Activated CD4-positive, alpha-beta T cell treated with anti-CD3 and anti-CD28 coated beads for 1 hour (primary cell): ENCODE measurements at places on chromosomes 2 and 18.

- no peak for DNase-seq
These were observed 68.0 kb downstream of the RBMS1 start for GRCh38 chr2:160425434-160426151.

GRCh38 chr2:178933493-178933892, 116.4 kb downstream of the CCDC141 start:
- no peak for DNase-seq

DNA sequence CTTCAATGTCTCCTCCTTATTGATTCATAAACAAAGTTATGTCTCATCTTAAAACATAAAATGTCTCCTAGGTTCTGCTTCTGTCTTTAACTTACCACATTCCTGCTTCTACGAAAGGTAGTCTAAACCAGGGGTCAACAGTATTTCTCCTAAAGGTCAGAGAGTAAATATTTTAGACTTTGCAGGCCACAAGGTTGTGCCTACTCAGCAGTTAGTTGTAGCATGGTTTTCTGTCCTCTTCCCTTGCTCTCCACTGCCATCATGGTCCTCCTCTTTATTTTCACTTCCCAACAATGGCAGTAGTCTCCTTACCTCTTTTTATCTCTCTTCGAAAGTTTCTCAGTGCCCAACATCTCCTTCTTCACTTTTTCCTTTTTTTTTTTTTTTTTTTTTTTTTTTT, 68.3 kb upstream of the LRP1B start:
- no peak for DNase-seq

DNA sequence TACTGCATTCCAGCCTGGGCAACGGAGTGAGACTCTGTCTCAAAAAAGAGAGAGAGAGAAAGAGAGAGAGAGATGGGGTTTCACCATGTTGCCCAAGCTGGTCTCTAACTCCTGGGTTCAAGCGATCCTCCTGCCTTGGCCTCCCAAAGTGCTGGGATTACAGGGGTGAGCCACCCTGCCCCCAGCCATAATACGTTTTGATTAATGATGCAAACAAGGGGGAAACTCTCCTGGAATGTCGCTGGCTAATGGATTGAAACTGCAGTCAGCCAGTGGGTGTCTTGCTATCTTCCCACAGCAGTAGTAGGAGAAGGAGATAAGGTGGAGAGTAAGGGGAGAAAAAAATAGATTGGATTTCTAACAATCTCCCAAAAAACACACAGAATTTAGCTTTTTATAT, 9.5 kb upstream of the RTN4 start:
- no peak for DNase-seq

DNA sequence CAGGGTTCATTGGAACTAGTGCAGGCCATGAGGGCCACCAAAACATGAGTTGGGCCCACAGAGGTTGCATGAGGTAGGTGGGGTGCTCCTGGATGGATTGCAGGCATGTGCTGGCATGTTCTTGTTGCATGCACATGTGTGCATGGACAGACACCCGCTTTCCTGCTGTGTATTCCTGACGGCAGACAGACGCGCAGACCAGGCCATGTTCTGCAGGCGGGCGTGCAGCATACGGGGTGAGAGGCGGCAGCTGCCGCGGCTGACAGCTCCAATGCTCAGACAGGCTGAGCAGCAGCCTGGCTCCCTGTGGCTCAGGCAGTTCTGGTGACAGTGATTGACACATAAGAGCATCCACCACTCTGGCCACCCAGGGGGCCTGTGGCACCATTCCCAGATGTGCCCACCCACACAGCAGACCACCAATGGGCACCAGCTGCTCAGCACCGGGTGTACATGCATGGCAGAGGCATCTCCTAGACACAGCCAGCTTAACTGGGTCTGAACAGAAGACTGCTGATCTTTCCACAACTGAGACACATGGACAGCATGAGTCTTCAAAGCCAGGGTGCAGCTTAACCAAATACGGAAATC, 21.2 kb downstream of the HS1BP3 start:
- DNase-seq, result no peak

DNA sequence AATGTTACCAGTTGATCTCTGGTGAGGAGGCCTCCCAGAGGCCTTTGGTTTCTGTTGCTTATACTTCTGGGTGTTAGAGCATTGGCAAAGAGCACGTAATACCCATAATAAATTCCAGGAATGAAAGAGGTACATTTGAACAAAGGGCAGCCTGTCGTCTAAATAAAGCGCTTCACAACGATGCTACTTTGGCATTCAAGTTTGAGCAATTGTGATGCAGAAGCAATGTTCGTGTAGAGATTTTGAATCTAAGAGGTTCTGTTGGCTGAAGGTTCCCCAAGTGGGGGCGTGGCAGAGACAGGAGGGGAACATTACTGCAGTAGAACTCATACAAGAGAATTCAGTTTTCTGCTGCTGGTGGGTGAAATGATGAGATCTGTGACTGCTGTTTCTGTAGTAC, 27.8 kb downstream of the ZNF532 start:
- no peak for DNase-seq

- no peak for DNase-seq
These were observed 28.4 kb downstream of the TGIF1 start for GRCh38 chr18:3478262-3478978.

DNA sequence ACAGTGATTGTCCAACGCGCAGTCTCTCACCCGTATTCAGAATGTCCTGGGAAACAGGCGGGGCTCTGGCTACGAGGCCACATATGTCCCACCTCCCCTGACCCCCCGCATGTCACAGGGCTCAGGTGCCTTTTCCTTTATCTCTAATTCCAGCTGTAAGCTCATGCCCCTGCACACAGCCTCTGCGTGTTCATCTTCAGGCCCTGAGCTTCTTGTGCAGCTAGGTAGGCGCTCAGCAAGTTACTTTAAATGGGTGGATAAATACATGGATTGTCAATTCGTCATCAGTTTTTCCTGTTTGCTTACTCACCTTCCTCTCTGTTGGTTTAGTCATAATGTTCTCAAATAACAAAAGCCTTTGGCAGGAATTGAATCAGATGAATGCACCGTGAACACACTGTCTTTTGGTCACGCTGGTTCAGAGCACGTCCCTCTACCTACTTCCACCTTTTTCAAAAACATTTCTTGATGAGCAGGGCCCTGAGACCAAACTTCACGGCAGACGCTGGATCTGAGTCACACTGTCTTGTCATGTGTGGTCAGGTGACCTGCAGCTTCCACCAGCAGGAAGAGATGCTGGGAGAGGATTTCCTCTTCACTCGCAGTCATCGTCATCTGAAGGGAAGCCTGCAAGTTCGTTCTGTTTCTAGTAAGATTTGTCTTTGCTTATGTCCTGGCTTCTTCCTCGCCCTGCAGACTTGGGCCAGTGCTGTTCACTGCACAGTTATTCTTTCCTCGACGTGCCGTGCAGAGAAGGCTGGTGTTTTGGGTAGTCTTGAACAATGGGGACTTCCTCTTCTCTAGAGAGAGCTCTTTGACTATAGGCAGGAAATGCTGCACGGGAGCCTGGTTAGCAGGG, 138.1 kb downstream of the PTGR3 start:
- peak; percentile 60 for DNase-seq

GRCh38 chr2:171712051-171712450, 24.8 kb downstream of the DYNC1I2 start:
- DNase-seq, result no peak

- DNase-seq, result no peak
These were observed 105.7 kb downstream of the KYNU start for GRCh38 chr2:142983174-142983573.

DNA sequence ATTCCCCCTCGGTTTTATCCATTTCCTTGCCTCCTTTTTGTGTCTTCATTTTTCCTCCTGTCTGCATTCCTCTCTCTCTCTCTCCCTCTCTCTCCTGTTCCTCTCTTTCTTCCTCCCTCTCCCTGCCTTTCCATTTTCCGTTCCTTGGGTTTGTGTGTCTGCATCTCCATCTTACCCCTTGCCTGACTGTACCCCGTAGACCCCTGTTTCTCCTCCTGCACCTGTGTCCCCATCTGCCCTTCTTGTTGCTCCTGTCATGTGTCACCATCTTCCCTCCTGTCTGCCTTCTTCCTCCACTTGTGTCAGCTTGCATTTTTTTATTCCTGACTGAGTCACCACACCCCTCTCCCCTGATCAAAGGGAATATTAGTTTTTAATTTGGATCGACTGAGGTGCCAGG, 1.8 kb downstream of the CDK5R2 start:
- DNase-seq, result no peak

- no peak for DNase-seq
These were observed 15.7 kb downstream of the PROKR1 start for GRCh38 chr2:68659081-68659480.

- no peak for DNase-seq
These were observed 13.2 kb downstream of the ITM2C start for GRCh38 chr2:230877759-230878598.

GRCh38 chr18:6249170-6249569, 165.5 kb downstream of the L3MBTL4 start:
- DNase-seq, result no peak

- DNase-seq, result no peak
These were observed 8.7 kb downstream of the TYMS start for GRCh38 chr18:666177-666576.

GRCh38 chr2:118112771-118113334, 24.6 kb downstream of the INSIG2 start:
- no peak for DNase-seq

GRCh38 chr2:19900931-19901441, 797 bp downstream of the TTC32 start:
- DNase-seq, result no peak

- DNase-seq, result no peak
These were observed 20.1 kb downstream of the ANKRD12 start for GRCh38 chr18:9156604-9157249.
